Spleen (tissue), 13 donors: ENCODE measurements at places on chromosomes 16 and 17. TPM values are rescaled to one million over a fixed set of nuclear protein-coding genes. Genes with fewer than 3 reads are reported as not detected.

GRCh38 chr17:73591296-73592078 is 52.8 kb downstream of the SDK2 start:
- DNase-seq, result peak; percentile 92

GRCh38 chr16:27747946-27748345 is 198.0 kb downstream of the KATNIP start:
- DNase-seq, result no peak

DNA sequence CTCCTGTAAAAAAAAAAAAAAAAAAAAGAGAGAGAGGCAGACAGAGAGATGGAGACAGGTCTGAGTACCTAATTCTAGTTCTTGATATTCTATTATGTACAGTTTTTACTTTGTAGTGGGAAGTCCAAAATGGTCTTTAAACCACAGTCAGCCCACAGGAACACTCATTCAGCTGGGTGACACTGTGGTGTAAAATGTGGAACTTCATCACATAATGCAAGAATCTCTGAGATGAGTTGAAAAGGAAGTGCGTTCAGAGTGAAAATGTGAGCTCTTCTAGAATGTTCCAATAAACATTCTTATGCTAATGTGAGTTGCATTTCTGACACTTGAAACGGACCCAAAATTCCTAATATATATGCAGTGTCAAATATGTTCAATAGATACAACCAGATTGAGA is 972.1 kb downstream of the CDH11 start:
- no peak for DNase-seq

DNA sequence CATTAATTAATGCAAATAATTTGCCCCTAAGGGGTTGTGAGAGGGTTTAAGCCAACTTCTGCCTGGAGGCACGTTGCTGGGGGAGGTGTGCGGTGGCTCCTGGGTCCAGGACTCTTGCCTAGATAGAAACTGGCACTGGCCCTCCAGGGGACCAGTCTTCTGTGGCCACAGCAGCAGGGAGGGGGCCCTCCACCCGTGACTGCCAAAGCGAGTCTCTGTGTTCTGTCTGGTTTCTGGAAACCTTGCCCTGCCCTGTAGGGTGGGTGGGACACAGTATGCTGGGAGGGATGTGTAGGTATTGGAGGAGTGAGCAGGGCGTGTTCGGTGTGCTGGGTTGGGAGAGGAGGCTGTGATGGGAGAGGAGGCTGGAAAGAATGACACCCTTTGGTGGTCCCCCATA is 78.8 kb downstream of the TBC1D16 start:
- no peak for DNase-seq

DNA sequence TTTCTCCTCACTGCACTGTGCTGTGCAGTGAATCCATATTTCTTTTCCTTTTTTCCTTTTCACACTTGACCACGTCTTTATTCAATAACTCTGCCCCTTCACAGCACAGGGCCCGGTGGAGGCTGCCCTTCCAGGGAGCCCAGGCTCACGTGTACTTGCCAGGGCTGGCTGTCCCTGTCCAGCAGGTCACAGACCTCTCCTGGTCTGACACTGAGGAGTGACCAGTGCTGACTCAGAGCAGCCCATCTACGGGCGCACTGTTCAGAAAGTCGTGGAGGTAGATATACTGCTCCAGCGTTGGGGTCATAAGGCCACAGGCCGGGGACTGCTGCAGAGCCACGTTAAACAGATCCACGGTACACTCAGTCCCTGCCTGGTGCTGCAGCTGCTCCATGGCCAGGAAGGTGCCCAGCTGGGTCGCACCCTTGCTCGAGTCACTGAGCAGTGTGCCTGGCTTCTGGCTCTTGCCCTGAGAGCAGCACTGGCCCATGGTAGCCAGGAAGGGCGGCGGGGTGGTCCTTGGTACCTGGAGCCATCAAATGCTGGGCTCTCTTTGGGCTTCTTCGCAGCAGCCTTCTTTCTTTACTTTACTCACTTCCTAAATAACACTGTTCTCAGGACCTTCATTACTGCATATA is 531.7 kb downstream of the CDH13 start:
- no peak for DNase-seq

- peak; percentile 88 for DNase-seq
These were observed 49.9 kb upstream of the CPNE2 start for GRCh38 chr16:57042157-57043111.

GRCh38 chr16:84056933-84057332 is 14.3 kb upstream of the SLC38A8 start:
- DNase-seq, result no peak

DNA sequence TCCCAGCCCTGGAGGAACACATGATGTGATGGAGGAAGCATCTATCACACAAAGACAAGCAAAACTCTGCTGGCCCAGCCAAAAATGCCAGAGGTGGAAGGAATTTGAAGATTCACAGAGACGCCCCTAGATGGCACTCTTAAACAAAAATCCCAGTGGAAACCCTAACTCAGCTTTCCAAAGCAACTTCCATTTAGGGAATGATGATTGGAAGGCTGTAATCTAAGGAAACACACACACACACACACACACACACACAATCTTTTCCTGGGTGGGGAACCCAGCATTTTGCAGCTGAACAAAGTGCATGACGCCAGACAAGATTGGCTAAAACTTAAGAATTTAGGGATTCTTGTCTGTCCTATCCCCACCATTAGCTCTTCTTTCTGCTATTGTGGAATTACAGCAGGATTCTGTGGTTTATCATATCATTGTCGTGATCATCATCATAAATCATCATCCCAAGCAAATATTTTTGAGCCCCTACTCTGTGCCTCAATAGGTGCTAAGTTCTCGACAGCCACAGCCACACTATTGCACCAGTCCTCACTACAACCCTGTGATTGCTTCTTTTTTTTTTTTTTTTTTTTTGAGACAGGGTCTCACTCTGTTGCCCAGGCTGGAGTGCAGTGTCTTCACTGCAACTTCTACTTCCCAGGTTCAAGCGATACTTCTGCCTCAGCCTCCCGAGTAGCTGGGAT is 1.6 kb upstream of the LDAF1 start:
- no peak for DNase-seq

DNA sequence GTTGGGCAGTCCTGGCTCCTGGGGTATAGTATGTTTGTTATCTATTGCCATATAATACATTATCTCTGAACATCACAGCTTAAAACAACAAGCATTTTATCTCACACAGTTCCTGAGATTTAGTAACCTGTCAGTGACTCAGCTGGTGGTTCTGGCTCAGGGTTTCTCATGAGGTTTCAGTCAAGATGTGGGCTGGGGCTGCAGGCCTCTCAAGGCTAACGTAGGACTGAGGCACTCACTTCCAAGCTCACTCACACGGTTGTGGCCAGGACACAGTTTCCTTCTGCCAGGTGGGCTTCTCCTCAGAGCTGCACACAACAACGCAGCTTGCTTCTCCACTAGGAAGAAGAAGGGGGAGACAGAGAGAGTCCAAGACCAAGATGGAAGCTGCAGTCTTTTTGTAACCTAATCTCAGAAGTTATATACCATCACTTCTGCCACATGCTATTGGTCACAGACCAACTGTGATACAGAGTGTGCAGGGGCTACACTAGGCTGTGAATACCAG is 10.3 kb upstream of the MED13 start:
- DNase-seq, result no peak

DNA sequence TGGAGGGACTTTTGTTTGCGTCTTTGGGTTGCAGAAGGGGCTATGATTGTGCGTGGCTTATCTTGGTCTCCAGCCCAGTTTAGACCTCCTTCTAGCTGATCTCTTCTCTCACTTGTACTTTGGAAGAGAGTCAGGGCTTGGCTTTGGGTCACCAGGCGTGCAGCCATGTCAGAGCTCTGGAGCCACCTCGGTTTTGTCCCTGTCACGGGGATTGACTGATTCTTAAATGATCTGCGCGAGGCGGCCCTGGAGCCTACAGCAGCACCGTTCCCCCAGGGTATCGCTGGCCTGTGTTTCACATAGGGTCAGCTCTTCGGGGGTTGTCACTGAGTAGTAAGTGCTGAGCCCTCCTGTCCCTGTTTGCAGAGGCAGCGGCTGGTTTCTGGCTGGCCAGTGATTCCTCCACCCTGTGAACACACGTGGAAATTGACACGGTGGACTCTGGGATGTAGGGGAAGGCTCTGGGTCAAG is 209.8 kb upstream of the CHMP6 start:
- DNase-seq, result no peak

DNA sequence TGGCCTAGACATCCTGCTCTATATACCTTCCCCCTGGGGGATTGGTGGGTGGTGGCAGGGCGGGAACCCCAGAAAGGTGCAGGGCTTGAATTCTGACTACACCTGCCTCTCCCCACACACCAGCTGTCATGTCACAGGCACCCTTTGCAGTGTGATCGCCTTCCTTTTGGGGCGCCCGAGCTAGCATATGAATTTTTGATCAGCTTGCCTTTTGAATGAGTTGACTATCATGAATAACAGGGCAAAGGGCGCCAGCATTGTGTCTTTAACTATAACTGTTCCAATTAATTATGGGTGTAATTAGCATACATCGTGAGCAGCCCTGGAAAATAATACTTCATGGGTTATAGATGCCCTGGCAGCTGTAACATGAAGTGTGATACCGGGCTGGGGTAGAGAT is 72.7 kb downstream of the CYLD start:
- DNase-seq, result no peak

- DNase-seq, result no peak
These were observed 66.9 kb upstream of the SDK2 start for GRCh38 chr17:73711184-73711583.

GRCh38 chr17:47720754-47721533 is 12.1 kb upstream of the TBX21 start:
- DNase-seq, result peak; percentile 74

DNA sequence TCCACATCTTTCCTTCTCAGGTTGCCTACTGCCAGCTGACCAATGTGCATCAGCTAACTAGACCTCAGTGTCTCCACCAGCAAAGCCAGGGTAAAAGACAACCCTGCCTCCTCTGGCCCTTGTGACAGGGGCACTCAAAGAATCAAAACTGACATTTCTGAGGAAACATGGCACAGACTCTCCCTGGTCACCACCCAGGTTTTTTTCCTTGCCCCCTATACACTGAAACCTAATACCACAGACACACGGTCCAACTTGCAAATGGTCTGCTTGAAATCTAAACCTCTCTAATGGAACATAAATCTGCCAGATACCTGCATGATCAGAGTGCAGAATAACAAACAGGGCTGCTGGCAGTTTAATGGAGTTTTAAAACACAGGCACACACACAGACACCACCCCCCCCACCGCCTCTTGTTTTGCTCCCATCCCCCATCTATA is 19.5 kb upstream of the CORO6 start:
- DNase-seq, result no peak

DNA sequence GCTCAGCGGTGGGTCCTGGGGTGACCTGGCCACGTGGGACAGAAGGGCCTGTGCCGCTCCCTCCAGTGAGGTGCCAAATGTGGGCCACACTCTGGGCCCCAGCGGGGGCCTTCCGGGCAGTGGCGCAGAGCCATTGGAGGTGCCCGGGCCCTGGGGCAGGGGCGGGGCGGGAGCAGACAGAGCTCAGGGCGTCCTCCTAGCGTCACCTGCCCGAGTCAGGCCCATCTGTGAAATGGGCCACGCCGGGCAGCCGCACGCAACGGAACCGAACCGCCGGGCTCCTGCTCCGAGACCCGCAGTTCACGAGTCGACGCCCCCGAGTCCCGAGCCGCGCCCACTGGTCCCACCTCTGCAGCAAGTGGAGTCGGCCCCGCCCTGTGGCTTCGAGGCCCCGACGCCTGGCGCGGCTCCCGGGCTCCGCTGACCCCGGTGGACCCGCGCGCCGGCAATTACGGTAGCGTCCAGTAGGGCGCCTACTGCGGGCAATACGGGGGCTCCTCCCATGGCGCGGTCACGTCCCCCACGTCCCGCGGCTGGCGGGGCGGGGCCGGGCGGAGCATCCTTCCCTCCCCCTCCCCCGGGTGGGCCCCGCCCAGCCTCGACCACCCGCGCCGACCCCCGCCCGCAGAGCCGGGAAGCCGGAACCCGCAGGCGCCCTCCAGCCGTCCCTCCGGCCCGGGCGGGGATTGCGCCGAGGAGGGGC is 1.9 kb downstream of the SLC16A3 start:
- DNase-seq, result peak; percentile 95

GRCh38 chr16:53031323-53031942 is 21.3 kb downstream of the CHD9NB start:
- no peak for DNase-seq

DNA sequence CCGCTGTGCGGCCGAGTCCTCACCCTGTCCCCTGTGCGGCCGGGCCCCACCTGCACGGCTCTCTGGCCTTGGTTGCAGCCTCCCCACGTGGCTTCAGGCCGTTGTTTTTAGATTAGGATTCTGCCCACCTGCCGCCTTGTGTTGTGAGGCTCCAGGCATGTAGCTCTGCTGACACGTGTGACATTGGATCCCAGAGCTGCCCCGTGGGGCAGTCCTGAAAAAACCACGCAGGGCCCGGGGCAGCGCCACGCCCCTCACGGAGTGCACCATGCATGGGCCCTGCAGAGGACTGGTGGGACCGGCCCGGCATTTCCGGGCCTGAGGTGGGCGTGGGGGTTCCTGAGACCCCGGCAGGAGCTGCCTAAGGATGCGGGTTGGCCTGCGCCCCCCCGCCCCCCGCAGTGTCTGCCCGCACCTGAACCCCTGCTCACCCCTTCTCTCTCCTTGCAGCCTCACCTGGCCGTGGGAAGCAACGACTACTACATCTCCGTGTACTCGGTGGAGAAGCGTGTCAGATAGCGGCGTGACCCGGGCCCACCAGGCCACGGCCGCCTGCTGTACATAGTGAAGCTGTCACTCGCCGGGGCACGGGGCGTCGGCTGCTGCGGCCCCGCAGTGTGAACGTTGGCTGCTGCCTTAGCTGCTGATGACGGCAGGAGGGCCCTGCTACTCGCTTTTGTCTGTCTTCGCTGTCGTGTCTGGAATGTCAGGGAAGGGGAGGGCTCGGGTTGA is 27.7 kb upstream of the CHMP6 start:
- DNase-seq, result peak; percentile 66

DNA sequence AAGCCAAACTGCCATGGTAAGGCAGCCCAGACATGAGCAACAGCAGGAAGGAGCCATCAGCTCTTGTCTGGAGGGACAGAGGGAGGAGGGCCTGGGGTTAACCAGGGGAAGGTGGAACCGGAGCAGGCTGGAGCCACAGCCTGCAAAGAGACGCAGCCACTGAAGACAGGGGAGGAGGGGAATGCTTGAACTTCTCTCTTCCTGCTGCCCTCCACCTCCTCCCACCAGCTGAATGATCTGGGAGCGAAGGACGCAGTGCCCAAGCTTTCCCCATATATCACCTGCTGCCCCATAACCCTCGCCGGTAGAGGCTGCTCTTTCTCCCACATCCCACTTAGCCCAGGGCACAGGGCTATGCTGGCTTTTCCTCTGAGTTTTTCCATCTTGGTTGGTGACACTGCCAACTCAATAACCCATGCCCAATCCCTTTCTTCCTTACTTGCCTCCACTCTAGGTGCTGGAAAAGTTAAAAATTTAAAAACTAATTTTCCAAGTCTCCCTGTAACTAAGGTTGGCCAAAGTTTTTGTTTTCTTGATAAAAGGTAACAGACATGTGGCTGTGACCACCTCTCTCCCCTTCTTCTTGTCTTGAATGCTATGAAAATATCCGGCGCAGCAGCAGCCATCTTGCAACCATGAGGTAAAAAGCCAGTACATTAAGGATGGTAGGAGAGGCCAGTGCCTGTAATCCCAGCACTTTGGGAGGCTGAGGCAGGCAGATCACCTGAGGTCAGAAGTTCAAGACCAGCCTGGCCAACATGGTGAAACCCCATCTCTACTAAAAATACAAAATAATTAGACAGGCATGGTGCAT is 21.8 kb upstream of the CACNG4 start:
- DNase-seq, result peak; percentile 42

GRCh38 chr16:31700530-31701388 is 172.8 kb upstream of the ZNF267 start:
- peak; percentile 93 for DNase-seq

HSBP1 gene
- polyA plus RNA-seq, result 30.4 TPM

TRPV2 gene
- 61.3 TPM for polyA plus RNA-seq

AANAT gene
- polyA plus RNA-seq, result not detected

ABCA10 gene
- polyA plus RNA-seq, result 4.1 TPM

MYO19 gene
- polyA plus RNA-seq, result 21.4 TPM

ARL2BP gene
- polyA plus RNA-seq, result 30.1 TPM

G6PC1 gene
- polyA plus RNA-seq, result not detected

GRIN2A gene
- 0.03 TPM for polyA plus RNA-seq
